ENCODE measurements at places on chromosomes 5 and 9.

DNA sequence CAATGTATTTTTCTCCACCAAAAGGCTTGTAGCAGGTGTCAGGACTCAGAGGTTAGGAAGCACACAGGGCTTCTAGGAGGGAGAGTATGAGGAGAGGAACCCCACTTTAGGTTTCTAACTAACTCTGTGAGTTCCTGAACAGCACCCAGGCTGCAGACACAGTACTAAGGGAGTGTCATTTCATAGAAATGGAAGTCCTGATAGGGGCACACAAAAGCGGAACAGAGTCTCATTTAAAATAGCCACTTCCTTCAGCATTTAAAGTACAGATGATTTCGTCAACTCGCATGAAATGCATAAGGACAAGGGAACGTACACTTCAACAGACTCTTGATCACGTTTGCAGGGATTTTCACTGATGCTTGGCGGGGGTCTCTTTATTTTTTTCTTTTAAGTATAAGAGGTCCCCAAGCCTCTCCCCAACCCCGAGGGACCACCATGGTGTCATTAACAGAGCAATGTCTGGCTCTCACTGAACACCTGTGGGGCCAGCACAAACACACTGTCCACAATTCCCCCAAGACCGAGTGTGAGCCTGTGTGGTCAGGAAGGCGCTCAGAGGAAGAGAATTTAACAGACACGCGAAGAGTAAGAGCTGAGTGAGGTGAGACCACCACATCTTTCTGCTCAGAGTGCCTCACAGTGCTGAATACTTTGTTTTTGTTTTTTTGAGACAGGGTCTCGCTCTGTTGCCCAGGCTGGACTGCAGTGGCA is 82.3 kb downstream of the SECISBP2 start:
- DNase-seq: no peak

GRCh38 chr9:122788831-122789230 is at the start of gene OR5C1:
OR5C1 (plus strand) TSS chr9:122788933; CDS start chr9:122788933, 0 bp downstream.
- no peak for DNase-seq

- no peak for DNase-seq
Measured at GRCh38 chr5:100694100-100694499, 158.9 kb downstream of the FAM174A start.

- no peak for DNase-seq
Measured at GRCh38 chr5:138743484-138743883, 9.7 kb upstream of the CTNNA1 start.

GRCh38 chr5:122576256-122577016 is 198.4 kb upstream of the SNX2 start:
- DNase-seq: no peak

DNA sequence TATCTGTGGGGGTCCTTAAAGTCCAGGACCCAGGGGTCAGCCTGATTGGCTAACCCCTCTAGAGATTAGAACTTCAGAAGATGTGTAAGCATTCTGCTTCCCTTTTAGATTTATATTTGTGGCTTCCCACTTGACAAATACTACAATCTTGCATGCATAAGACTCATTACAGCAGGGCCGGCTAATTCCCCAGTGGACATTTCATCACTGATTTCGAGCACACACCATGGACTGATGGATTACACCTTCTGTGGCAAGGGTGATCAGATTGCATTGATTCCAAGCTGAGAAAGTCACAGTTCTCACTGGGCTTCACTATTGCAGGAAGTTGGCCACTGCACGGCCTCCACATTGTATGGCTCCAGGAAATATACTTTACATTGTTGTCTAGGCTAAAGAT is 65.8 kb upstream of the DAPK1 start:
- DNase-seq: no peak

GRCh38 chr5:9658706-9659105 is 28.6 kb upstream of the TAS2R1 start:
- no peak for DNase-seq

DNA sequence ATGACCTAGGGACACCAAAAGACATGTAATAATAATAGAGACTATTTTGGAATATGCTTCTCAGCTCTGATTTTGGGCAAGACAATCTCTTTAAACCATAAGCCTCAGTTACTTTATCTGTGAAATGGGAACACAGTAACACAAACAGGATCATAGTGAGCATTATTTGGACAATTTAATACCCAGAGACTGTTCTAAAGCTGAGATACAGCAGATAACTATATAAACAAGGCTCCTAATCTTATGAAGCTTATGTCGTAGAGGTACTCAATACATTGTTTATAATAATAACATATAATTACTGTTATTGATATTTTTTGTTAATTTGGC is 250.8 kb downstream of the SEC61B start:
- no peak for DNase-seq

GRCh38 chr9:9921805-9922204 is 691.0 kb downstream of the PTPRD start:
- no peak for DNase-seq

GRCh38 chr5:15646371-15646770 is 146.4 kb downstream of the FBXL7 start:
- no peak for DNase-seq

- DNase-seq: no peak
Measured at GRCh38 chr5:176829320-176829719, 19.0 kb downstream of the UNC5A start.

DNA sequence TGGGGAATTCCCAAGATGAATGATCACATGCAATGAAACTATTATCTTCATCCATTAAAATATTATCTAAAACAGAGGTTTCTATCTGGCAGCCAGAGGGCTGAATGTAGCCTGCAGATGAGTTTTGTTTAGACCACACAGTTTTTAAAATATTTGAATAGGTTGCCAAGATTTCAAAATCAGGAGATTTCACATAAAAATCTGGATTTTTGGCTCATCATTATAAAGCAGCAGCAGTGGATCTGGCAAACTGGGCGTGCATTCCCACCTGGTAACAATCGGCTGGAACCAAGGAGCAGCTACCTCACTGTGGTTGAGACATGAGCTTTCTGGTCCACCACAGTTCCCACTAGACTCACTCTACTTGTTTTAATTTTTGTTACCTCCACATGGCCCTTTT is 155.1 kb downstream of the BNC2 start:
- no peak for DNase-seq

DNA sequence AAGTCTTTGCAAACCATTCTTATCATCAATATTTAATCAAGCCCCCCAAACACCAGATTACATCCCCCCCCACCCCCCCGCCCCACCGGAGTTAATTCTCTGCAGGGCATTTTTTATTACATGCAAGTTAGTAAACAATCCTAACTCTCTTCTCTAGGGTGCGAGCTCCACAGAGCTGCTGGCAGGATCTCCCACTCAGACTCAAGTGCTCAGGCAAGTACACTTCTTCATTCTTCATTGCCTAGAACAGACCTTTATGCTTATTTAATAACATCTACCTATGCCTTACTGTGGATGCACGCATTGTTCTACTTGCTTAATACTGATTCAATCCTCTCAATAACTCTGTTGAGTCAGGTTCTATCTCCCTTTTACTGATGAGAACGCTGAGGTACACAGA is 9.9 kb downstream of the SAXO1 start:
- no peak for DNase-seq

- DNase-seq: no peak
Measured at GRCh38 chr9:127926906-127927200, 3.7 kb downstream of the PIP5KL1 start.

- DNase-seq: no peak
Measured at GRCh38 chr9:94157050-94157801, 73.0 kb downstream of the PTPDC1 start.

DNA sequence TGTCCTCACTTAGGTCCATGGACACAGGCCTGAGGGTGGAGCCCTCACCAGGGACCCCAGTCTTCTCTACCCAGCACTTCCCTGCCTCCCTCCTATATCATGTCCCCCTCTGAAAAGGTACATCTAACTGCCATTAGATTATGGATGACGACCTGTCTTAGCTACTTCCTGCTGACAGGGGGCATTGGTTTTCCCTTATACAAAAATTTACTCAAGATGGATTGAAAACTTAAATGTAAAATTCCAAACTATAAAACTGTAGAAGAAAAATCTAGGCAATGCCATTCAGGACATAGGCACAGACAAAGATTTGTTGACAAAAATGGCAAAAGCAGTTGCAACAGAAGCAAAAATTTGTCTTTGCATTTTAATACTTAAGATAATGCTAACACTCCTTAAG is 623.2 kb upstream of the FAM174A start:
- no peak for DNase-seq

DNA sequence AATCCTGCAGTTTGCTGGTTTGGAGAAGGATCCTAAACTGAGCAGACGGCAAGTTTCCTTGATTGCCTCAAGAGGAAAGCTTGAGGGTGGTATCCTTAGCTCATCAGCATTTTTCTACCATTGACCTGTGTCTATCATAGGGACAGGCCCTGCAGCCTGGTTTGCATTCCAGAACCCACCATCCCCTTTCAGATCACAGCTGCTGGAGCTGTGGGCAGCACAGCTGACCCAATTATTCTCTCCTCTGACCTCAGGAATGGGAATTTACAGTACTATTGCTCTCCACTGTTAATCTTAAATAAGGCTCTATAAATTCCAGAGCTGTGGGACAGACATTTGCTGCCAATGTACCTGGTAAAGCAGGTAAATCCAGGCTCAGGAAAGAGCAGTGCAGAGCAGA is 163.0 kb downstream of the SPOCK1 start:
- DNase-seq: no peak

GRCh38 chr9:121216271-121216805 is 14.7 kb upstream of the RAB14 start:
- DNase-seq: no peak

- DNase-seq: no peak
Measured at GRCh38 chr5:63726496-63726895, 235.7 kb downstream of the HTR1A start.

- DNase-seq: no peak
Measured at GRCh38 chr9:137247135-137247915, 3.8 kb upstream of the STPG3 start.

- DNase-seq: no peak
Measured at GRCh38 chr5:14667770-14668169, 3.3 kb downstream of the OTULIN start.

- no peak for DNase-seq
Measured at GRCh38 chr9:105332471-105332870, 88.0 kb downstream of the SLC44A1 start.

GRCh38 chr9:24439456-24439855 is 106.2 kb downstream of the IZUMO3 start:
- no peak for DNase-seq

DNA sequence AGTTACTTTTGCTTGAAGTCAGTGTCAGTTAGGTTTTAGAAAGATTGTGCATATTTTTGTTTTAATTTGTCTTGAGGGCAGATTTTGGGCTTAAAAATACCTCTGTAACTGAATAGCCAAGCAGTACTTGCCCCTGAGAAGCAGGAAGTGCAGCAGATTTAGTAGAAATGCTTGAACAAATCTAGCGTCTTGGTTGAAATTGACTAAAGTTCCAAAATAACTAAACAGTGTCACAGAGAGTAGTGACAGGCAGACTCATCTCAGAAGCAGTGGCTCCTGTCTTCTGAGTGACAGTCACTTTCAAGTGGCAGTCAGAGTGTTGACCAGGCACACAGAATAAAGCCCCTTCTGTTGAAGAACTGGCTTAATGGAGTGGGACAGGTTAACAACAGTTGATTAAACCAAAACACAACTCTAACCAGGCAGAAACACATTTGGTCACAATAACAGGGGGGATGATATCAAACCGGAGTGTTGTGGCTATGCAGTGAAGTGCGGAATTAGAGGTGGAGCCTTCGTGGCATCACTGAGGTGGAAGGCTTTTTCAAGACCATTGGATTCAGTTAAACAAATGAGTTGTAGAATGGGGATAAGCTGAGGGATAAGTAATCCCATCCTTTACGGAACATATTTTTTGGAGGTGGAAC is 29.1 kb downstream of the TRIO start:
- no peak for DNase-seq

DNA sequence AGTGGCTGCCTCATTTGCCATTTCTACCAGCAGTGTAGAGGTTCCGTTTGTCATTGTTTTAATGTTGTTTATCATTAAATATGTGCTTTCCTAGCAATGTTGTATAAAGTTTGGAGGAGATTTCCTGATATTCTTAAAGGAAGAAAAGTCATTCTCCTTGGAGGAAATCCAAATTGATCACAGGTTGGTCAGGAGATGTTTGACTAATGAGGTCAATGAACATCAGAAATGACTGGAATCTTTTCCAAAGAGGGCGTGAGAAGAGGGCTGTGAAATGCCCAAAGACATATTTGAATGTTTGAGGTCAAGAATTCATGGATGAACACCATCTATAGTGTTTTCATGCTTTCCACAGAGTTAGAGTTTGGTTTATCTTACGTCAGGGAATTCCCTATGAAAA is 471.3 kb downstream of the MAT2B start:
- no peak for DNase-seq

- no peak for DNase-seq
Measured at GRCh38 chr5:139605887-139606286, 42.3 kb upstream of the CXXC5 start.

DNA sequence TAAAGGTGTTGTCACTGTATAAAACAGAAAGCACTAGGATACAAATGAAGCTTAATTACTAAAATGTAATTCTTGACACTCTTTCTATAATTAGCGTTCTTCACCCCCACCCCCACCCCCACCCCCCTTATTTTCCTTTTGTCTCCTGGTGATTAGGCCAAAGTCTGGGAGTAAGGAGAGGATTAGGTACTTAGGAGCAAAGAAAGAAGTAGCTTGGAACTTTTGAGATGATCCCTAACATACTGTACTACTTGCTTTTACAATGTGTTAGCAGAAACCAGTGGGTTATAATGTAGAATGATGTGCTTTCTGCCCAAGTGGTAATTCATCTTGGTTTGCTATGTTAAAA is 43.8 kb downstream of the NDFIP1 start:
- DNase-seq: no peak

- DNase-seq: no peak
Measured at GRCh38 chr9:38118862-38119438, 49.9 kb upstream of the SHB start.

DNA sequence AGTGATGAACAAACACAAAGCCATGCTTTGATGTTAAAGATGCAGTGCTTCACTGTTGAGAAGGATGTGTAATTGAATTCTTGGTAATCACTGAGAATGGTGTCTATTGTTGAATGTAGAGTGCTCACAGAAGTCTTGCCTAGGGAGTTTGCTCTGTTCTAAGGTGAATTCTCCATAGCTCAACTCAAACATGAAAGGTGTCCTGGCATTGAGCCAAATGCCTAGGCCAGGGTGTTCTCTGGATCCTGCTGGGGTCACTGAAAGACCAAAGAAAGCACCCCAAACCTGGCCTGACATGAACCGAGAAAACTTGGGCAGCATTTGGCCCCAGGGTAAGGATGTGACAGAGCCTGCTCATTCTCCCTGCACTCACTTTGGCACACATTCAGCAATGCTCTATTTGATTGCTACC is 217.3 kb downstream of the ARL15 start:
- no peak for DNase-seq

DNA sequence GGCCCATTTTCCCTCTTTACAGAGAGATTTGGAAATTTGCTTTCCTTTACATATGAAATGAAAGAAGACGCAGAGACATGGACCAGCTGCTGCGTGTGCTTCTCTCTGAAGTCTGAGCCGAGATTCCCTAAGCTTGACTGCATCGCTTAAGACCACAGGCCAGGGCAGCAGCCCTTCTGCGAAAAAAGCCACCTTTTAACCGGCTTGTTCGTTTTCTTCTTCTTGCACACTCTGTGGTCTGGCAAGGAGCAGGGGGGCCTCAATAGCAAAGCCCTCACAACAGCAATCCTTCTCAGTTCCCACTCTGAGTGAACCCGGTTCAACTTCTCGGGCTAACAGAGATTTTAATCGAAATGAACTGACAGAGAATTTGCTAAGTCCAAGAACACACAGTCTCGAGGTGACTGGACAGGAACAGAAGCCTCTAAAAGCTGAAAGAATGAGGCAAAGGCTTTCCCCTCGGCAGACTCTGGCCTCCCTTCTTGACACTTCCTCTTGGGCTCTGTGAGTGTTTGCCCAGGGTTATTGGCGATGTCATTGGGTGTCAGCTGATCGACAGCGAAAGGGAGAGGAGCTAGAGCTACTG is 512.9 kb upstream of the KLF4 start:
- DNase-seq: no peak

Measured in T-helper 9 cell (primary cell).